ENCODE measurements at places on chromosomes 2 and 18.

DNA sequence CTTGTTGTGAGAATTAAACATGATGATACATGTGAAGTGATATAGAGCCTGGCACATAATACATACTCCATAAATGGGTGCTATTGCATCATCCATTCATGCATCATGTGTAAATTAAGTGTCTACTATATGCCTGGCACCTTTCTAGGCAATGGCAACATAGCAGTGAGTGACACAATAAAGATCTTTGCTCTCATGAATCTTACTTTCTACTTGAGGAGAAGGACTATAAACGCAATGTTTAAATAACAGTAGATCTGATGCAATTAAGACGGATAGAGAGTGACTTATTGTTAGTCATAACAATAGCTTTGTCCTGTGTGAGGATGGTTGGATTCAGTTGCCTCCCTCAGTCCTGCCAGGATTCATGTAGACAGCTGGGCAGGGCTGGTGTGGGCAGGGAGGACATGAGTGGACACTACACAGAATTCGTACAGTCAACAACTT lies 88.4 kb upstream of the NPAS2 start:
- DNase-seq = no peak

- DNase-seq = no peak
These were observed 78.8 kb upstream of the TGFA start for GRCh38 chr2:70632388-70632787.

- no peak for DNase-seq
These were observed 289.7 kb downstream of the CCDC85A start for GRCh38 chr2:56473524-56473923.

DNA sequence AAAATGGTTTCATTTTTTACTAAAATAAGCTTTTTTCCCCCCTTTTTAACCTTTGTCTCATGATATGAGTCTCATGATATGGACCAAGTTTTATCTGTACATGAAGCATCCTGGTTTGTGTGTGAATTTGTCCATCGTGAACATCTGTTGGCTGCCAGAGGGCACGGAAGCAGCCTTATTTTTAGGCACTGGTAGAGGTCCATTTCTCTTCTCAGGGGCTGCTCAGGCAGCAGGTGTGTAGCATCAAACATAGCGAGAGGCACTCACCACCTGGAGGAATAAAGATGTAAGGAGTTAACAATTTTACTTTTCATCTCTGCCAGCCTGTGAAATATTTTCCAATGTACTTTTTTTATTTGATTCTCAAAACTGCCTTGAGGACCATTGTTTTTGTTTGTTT lies 134.5 kb downstream of the RHBDD1 start:
- no peak for DNase-seq

- DNase-seq = no peak
These were observed 115.6 kb downstream of the LPIN1 start for GRCh38 chr2:11862049-11862448.
